ENCODE measurements at places on chromosomes 2 and 18.
A peak's percentile ranks its signal among the peaks of the same experiment; 100 is the strongest.

- DNase-seq = no peak
Observed at GRCh38 chr18:79819064-79819967, 21.6 kb downstream of the KCNG2 start.

- no peak for DNase-seq
Observed at GRCh38 chr2:42087137-42087856, 39.5 kb downstream of the PKDCC start.

- DNase-seq = no peak
Observed at GRCh38 chr2:27980242-27980641, 89.7 kb downstream of the BABAM2 start.

DNA sequence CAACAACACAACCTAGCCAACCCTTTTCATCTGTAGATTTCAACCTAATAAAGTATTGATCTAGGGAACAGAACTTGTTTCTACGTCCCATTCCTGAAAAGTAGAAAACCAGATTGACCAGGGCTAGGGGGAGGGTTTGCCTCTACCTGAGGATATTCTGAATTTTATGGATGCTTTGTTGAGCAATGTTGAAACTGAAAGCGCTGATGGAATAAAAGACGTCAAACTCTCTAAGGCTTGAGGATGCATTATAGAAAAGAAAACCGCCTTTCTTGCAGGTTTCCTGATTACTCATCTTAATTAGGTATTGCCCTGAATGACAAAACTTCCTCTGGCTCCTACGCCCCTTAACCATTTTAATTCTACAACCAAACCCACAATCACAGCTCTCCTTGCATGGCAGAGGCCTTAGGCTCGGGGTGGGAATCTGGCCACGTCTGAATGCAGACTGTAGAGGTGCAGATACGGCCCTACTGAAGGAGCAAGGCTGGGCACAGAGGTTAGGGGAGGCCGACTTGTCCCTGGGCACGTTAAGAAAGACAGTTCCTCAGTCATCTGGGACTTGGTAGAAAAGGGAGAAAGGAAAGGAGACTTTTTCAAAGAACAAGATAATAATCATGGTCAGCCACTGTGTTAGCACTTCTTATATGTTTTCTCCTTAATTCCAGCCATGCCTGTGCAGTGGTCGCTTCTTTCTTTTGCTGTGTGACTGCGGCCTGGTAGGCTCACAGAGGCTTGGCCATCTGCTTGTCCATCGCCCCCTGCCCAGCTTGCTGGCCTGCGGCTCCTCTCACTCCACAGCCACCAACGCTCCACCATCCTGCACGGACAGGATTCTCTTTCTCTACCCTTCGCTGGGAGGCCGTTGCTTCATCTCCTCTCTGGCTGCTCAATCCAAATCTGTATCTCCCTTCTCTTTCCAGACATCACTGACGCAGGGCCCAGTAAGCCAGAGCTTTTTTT is 209.5 kb downstream of the VAPA start:
- DNase-seq = no peak

DNA sequence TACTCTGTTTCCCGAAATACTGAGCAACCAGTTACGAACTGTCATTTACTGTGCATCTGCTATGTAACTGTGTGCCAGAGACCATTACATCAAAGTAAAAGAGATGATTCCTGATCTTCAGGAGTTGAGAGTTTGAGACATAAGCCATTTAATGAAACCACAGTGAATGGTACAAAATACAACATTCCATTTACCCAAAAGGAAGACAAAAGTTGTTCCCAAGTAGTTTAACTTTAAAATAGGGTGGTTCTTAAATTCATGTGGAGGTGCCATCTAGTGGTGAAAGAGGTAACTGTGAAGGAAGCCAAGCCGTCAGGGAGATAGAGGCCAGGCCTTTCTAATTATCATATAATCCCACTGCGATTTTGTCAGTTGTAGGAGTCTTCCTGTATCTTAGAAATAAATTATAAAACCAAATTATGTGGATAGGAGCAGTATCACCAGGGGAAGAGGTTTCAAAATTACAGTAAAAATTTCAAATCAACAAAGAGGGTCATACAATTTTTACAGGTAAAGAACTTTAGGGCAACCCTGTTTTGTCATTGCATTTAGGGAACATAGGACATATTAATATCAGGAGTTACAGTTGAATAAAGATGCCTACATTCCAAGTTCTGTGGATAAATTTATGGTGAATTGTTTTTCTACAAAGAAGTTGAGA is 67.7 kb downstream of the EPAS1 start:
- DNase-seq = peak; percentile 68

- DNase-seq = no peak
Observed at GRCh38 chr2:34104601-34105000, 505.5 kb upstream of the FAM98A start.

- no peak for DNase-seq
Observed at GRCh38 chr2:10372203-10372861, 69.6 kb downstream of the HPCAL1 start.

GRCh38 chr18:75131381-75132000 is 77.4 kb downstream of the PTGR3 start:
- no peak for DNase-seq

- DNase-seq = no peak
Observed at GRCh38 chr2:31349684-31350083, 64.9 kb downstream of the XDH start.

DNA sequence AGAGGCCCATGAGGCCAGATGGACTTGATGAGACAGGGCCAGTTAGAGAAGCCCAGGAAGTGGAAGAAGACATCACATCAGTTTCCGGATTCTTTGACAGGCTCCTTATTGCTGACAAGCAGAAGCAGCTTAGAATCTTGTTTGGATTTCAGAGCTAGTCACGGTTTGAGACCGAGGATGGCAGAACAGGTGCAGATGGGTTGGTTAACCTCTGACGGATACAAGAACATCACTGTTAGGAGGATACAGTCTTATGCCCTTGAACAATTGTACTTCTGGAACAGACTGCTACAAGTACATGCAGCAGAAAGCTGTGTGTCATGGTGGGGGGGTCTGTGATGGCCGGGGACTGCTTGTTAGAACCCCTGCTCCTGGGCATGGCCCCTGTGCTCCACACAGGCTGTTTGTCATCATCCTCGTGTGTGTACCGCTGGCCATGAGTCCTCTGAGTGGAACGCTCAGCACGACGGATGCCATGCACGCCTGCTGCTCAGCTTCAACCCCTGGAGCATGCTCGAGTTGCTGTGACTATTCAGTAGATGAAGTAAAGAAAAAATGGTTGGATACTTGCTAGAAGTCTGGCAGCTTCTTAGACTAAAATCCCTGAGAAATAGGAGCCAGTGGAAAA is 217.7 kb downstream of the SH3RF3 start:
- no peak for DNase-seq

- no peak for DNase-seq
Observed at GRCh38 chr2:202052235-202052634, 18.6 kb downstream of the FZD7 start.

GRCh38 chr2:96325041-96325883 is at the start of gene ITPRIPL1:
TSS of gene ITPRIPL1 (plus strand) at chr2:96325317. CDS start at chr2:96325840, 523 bp downstream.
- DNase-seq = peak; percentile 56

- DNase-seq = no peak
Observed at GRCh38 chr18:57618910-57619309, 2.7 kb downstream of the NARS1 start.
